ENCODE measurements at places on chromosomes 4 and X. TPM values are rescaled to one million over a fixed set of nuclear protein-coding genes. Genes with fewer than 3 reads are reported as not detected.

Gene MAOB
- 0.27 TPM for total RNA-seq

Gene F11
- total RNA-seq = not detected

Gene SH3RF1
- 17.4 TPM for total RNA-seq

- peaks cover 14% of the 10 kb centered on the region for H3K4me1 ChIP-seq
- no peaks in the 10 kb centered on the region for H3K27me3 ChIP-seq
- H3K4me3 ChIP-seq = no peak overlapping the region
- no peak for DNase-seq
- no peak overlapping the region for H3K27ac ChIP-seq
Measured at GRCh38 chr4:55308071-55308470, 38.0 kb upstream of the SRD5A3 start.

DNA sequence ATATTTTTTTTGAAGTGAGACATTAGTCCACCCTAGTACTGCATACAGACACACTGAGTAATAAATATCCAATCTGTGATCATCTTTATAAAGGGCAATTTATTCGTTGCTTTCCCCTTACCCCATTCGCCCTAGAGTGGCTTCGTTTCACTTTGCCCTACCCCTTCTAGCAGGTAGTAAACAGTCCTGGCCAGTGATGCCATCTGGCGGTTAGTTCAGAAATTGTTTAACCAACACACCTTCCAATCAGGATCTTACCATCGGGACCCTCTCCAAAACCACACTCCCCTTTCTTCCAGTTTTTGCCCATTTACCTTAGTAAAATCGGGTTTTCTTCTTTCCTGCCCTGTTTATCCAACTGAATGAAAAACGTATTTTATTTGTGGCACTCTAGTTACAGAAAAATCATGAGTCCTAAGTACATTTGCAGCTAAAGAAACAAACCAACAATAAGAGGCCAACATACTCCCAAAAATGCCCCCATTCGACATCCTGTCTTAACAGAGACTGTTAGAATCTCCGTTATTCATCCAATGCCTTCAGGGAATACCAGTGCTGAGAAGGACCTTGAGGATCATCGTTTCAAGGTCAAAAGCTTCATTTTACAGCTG, 2.2 kb downstream of the PPA2 start:
- H3K27ac ChIP-seq = peak overlapping the region; percentile 99
- DNase-seq = peak; percentile 87
- H3K36me3 ChIP-seq = peaks cover 3% of the 10 kb centered on the region
- H3K4me1 ChIP-seq = peaks cover 18% of the 10 kb centered on the region
- H3K27me3 ChIP-seq = no peaks in the 10 kb centered on the region
- peak overlapping the region; percentile 98 for H3K4me3 ChIP-seq

DNA sequence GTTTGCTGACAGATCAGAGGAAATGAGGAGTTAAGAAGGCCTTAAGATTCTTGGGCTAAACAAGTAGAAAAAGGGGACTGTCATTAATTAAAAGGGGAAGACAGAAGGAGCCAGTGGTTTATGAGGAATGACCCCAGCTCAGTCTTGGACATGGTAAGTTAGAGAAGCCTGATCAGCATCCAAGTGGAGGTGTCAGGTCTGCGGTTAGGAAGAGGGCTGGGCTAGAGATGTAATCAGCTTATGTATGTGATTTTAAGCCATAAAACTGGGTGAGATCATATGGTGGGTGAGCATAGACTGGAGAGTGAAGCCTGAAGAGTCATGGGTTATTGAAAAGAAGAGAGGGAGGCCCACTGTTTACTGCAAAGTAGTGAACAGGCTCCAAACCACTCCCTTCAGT, 246.1 kb downstream of the NR3C2 start:
- no peak overlapping the region for H3K27ac ChIP-seq
- peaks cover 6% of the 10 kb centered on the region for H3K36me3 ChIP-seq
- no peaks in the 10 kb centered on the region for H3K27me3 ChIP-seq
- DNase-seq = no peak
- H3K4me3 ChIP-seq = no peak overlapping the region

DNA sequence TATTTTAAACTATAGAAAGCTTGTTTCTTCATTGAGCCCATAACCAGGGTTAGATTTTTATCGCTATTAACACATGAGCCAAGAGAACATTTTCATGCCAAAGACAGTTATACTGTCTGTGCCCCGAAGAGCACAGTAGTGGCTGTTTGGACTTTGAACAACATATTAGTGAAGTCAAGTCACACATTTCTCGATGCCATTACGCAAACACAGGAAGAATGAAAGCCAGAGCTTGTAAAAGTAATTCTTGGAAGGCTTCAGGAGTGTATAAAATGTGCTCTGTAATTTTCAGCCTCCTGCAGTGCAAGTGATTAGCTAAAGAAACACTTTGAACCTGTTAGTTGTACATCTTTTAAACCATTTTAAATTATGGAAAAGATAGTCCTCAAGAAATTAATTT, 590.7 kb upstream of the PITX2 start:
- no peaks in the 10 kb centered on the region for H3K4me1 ChIP-seq
- no peak overlapping the region for H3K4me3 ChIP-seq
- H3K36me3 ChIP-seq = no peaks in the 10 kb centered on the region
- DNase-seq = no peak
- H3K27ac ChIP-seq = no peak overlapping the region
- peaks cover 35% of the 10 kb centered on the region for H3K27me3 ChIP-seq

Data from MCF 10A (cell line).